ENCODE measurements at places on chromosomes 16 and 17.

GRCh38 chr17:57631871-57632270 lies 113.2 kb downstream of the CCDC182 start:
- no peak for DNase-seq

GRCh38 chr17:48037838-48038323 lies 284 bp upstream of the COPZ2 start:
- no peak for DNase-seq

GRCh38 chr16:24253192-24253591 lies 2.9 kb upstream of the CACNG3 start:
- DNase-seq: peak; percentile 1

DNA sequence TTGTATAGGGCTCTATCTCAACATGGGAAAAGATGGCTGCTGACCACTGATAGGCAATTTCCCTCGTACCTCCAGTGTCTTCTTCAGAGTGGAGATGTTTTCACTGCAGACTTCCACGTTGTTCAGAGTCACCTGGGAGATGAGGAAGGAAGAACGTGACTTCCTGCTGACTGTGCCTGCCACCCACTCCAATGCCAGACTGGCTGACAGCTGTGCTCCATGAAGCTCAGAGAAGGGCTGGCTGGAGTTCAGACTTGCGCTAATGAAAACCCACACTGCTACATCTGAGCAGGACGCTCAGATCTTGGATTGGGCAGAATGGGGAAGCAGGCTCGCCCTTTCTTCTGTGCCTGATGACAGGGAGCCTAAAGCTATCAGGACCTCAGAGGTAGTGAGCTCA lies 33.1 kb downstream of the COG4 start:
- no peak for DNase-seq

DNA sequence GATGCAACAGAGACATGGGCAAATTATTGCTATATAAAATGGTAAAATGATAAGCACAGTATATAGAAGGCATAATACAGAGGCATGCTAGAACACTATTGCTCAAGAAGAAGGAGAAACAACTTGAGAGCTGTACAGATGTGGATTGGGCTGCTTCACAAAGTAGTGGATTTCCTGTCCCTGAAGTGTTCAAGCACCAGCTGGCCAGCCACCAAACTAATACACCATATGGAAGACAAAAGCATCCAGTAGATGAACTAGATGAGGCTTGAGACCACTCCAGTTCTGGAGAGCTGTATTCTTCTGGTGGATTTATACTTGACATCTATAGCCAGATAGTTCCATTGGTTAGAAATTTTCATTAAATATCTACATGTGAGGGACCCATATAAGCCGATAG lies 134.1 kb upstream of the GNAO1 start:
- DNase-seq: no peak

DNA sequence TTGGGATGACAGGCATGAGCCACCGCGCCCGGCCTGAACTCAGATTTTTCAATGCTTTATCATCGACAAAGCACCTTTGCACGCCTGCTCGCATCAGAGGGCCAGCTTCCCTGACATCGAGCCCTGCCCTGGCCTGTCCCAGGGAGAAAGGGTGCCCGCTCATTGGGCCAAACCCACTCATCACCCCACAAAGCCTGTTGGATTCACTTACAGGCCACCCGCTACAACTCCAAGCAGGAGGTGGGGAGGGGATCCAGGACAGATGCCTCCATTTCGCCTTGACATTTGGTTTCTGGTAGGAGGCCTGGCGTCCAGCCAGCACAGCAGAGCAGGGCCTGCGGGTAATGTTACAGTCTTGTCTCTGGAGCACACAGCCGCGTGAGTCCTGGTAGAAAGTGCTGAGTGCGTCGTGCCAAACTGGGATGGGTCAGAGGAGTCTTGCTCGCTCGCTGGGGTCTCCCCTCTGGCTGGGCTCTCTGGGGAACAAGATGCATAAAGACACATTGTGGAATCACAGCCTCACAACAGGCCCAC lies 19.8 kb downstream of the SMTNL2 start:
- peak; percentile 54 for DNase-seq

DNA sequence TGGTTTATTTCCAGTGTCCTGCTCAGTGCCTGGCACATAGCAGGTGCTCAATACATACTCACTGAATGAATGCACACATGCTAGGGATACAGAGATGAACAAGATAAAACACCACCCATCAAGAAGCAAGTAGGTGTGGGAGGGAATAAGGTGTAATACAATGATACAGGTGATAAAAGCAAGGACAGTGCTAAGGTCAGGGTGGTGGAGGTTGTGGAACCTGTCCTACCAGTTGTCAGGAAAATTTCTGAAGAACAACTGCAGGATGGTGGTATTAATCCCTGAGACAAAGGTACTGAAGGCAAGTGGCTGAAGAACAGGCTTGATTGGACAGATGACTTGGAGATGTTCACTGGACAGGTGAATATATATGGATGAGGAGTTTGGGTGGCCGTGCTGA lies 1.8 kb downstream of the KNOP1 start:
- DNase-seq: no peak

- DNase-seq: no peak
Measured at GRCh38 chr17:66165537-66166123, 26.3 kb downstream of the CEP112 start.

DNA sequence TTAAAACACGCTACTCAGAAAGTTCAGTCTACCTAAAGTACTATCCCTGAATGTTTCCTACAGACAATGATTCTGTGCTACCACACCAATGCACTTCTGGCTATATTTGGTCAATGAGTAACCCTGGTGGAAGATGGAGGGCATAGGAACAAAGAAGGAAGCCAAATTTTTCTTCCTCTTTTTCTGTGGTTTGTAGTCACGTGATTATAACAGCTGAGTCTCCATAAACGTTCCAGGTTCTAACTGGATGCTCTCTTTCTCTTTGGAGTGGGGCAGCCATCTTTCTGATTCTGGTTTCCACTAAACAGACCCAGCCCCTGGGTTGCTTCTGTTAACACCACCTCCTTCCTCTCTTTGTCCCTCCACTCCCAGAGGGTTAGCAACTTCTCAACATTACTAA lies 274.9 kb downstream of the CDH11 start:
- DNase-seq: no peak
